ENCODE measurements at places on chromosomes 11 and 22.

GRCh38 chr11:96229354-96229977, 113.5 kb downstream of the MAML2 start:
- DNase-seq = no peak

GRCh38 chr11:57353446-57353845, 15.3 kb downstream of the P2RX3 start:
- no peak for DNase-seq

- DNase-seq = peak; percentile 31
These were observed 885 bp downstream of the TRMU start for GRCh38 chr22:46336119-46337078.

GRCh38 chr22:19758896-19759426, 1.6 kb upstream of the TBX1 start:
- DNase-seq = no peak

DNA sequence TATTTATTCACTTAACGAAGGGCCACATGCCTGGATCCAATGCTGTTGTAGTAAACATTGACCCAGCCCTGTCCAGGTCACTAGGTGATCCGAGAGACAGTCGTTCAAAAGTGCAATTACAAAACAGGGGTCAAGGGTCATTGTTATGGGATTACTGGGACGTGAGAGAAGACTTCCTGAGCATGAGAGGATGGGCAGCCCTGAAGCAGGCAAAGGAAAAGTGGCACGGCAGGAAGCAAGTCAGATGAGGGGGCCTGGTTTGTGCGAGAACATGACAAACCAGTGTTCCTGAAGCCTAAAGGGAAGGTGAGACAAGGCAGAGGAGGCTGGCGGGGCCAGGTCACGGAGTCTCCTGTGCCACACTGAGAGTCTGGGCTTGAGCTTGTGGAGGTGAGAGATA, 15.8 kb upstream of the MMP20 start:
- DNase-seq = peak; percentile 38

GRCh38 chr11:33448461-33449130, 191.4 kb downstream of the HIPK3 start:
- DNase-seq = no peak

GRCh38 chr22:23245799-23246136, 65.5 kb downstream of the BCR start:
- DNase-seq = no peak

DNA sequence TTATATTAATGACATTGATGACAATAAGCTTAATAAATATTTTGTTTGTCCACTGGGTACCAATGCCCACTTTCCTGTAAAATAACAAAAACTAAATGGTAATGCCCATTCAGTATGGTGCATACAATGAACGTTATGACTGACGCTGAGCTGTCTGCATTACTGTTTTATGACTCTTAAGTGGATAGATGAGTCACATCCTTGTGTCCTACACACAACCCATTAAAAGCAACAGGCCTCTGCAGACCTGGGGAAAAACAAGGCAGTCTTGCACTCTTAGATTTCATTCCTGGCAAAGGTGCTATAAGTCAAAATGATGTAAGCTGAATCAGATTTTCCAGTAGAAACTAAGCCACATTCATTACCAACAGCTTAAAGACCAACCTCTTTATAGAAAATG, 176.3 kb upstream of the TMEM45B start:
- DNase-seq = no peak

- no peak for DNase-seq
These were observed 86.2 kb downstream of the PLEKHA7 start for GRCh38 chr11:16928044-16928443.

- no peak for DNase-seq
These were observed 135.2 kb downstream of the WNT11 start for GRCh38 chr11:76071090-76071489.

DNA sequence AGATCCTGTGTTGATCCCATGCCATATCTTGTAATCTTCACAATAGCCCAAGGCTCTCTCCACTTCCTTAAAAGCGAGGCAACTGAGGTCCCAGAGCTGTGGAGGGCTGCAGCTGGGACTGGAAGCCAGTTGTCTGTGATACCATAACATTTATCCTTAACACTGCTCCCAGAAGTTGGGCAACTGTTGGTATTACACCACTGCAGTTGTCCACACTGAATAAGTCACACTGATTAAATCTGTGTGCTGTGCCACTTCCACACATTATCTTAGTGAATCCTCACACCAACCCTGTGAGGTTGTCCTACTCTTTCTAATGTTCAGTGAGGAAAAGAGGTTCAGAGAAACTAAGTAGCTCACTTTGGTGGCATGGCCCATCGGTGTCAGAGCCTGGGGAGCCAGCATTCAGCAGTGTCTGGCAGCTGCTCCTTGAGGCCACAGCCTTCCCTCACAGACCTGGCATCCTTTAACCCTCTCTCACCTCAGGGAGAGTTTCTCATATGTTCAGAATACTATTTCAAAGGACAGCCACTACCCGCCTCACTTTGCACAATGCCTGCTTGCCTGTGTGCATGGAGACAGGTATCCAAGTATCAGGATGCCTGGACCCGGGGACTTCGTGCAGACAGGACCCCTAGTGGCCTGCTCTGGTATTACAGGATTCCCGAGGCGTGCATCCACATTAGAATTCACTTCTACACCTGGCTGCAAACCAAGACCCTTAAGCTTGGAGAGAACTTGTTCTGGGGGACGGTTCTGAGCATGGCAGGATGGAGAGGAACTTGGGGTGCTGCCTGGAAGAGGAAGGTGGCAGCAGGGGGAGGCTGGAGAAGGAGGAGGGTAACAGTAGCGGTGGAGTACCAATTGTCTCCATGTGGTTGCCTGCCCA, 221.9 kb upstream of the TBCEL start:
- peak; percentile 69 for DNase-seq

GRCh38 chr11:9947231-9947864, 283.5 kb downstream of the SWAP70 start:
- DNase-seq = no peak

DNA sequence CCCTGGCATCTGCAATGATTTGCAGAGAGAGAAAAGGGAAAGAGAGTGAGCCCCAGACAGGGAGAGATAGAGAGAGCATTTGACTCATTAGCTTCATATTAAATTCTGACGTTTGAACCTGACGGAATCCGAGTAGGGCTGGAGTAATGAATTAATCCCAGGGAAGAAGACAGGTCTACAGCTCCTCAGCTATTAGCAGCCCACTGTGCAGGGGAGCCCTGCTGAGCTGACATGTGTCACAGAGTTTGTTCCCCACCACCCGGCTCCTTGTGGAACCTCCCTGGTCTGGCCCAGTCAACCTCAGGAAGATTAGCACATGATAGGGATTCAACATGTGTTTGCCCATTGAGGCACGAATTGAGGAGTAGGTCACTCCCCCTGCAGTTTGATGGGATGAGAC, 404.0 kb downstream of the BUD13 start:
- DNase-seq = no peak

- no peak for DNase-seq
These were observed 22.5 kb upstream of the ALG8 start for GRCh38 chr11:78161962-78162371.

DNA sequence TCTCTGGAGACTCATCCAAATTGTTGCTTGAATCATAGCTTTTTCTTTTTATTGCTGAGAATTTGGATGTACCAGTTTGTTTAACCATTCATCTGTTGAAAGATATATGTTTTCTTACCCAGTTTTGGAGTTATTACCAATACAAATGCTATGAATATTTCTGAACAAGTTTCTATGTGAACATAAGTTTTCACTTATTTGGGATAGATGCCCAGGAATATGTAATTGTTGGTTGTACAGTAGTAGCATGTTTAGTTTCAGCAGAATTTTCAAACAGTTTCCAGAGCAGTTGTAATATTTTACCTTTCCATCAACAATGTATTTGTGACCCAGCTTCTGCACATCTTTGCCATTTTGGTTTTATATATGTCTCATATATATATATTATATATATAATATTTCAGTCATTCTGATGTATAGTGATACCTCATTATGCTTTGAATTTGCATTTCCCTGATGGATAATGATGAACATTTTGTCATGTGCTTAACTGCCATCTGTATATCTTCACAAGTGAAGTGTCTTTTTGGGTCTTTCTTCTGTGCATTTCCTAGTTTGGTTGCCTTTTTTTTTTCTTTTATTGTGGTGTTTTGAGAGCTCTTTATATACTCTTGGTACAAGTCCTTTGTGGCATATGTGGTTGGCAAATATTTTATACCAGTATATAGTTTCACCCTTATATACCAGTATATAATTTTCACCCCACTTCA, 118.8 kb downstream of the LUZP2 start:
- DNase-seq = no peak

- peak; percentile 33 for DNase-seq
These were observed 54.6 kb downstream of the KCNA4 start for GRCh38 chr11:29962243-29962642.

- DNase-seq = no peak
These were observed 113.8 kb downstream of the CADM1 start for GRCh38 chr11:115390441-115390840.

DNA sequence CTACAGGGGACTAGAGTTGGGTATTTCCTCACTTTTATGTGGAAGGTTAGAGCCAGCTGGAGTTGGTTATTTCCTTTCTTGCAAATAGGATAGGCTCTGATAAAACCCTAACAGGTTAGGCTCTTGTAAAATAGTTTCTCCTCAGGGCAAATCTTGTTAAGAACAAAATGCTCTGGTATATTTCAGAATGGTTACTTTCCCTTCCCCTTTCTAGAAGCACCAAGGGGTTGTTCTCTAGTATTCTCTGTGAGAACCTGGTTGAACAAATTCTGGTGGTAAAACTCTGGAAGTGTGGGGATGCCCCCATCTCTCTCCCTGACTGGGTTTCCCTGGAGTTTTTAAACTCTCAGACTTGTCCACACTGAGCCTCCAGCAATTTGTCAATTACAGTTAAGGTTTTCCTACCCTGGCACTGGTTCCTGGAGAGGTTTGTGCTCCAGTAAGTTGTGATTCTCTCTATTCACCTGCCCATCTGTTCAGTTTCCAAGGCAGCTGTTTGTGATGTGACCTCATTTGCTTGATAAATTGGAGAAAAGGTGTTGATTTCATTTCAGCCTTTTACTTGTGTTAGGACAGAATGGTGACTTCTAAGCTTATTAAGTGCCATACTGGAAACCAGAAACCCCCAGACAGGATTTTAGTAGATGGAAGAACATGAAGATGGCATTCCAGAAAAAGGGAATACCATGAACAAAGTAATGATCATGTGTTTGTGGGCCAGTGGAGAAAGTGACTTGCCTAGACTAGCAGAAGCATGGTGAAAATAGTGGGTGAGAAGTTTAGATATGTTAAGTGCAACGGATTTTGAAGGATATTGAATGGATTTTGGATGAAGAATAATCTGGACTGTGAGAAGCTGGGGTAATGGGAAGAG, 64.6 kb downstream of the EXT2 start:
- DNase-seq = no peak

DNA sequence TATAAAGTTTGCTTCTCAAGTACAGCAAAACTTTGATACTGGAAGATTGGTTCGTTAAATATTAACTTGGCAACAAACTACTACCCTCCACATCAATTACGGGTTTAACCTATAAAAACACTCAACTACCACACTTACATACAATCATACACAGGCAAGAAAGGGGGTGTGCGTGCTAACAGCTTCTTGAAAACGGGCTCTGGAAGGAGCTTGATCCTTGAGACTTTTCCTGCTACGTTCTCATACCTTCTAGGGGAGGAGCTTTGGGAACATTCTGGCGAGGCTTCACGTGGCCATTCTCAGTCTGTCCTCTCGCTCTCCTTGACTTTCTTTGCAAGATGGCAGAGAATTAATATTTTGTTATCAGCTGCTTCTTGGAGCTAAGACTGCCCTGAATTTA, 6.8 kb upstream of the ESAM start:
- DNase-seq = no peak

DNA sequence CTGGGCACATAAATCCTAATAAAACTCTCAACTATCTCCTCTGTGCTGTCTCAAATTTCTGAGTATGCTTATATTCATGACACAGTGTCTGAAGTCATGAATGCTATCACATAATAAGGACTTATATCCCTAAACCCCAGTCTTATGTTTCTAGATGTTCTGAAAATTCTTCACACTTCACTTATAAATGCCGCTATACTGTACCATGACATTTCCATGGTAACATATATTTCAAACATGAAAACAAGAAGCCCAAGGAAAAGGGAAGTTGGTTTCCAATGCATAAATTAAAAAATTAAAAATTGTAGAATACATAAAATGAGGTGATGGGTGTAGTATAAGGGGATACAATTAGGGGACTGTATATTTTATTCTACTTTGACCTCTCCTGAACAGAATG, 11.7 kb downstream of the GVQW3 start:
- DNase-seq = no peak

DNA sequence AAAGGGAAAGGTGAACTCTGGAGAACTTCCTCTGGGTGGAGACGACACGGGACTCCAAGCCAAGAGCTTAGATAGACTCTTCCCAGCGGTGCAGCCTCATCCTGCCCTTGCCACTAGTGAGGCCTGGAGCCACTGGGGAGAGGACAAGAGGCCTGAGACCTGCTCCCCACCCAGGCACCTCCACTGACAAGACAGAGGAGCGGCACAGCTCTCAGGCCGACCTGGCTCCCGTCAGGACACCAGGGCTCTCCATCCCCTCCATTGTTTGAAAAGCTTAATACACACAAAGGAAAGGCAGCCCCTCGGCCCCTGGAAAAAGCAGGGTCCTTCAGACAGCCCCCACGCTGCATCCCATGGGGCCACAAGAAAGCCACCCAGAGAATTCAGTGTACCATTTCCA, 29.6 kb downstream of the POLDIP3 start:
- no peak for DNase-seq

DNA sequence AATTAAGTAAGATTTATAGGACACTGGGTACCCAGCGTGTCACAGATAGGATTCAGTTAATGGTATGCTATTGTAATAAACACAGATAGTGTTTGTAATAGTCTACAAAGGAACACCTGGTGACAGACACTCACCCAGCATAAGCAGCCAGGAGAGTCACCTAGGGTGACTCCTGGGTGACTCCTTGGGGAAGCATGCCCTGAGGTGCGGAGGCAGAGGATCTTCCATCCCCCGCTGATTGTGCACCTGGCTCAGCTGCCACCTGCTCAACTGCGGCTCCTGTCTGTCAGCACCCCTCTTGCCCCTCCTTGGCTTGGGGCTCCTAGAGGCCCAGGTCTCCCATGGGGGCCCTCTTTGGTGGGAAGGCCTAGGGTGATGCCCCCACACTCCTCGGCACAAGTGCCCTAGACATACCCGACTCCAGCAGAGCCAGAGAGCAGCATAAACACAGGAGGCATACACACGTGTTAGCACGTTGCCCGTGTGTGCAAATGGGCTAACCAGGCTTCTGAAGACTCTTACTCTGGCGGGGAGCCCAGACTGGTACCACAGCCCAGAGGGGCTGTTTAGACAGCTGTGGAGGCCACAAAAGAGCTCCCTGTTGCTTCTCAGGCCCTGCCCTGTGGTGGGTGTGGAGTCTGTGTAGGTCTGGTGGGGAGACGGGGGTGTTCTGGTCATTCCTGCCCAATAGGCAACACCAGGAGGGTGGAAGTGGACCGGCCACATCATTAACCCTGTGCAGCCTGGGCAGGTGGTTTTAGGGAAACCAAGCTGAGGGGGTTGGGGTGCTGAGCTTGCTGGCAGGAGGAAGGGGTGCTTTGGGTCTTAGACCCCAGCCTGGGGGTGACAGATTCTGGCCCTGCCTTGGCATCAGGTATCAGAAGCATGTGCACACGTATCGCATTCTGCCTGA, 3.0 kb downstream of the INPPL1 start:
- peak; percentile 1 for DNase-seq

Measured in ELF-1 (cell line).